NCI-H345 (cell line): ENCODE measurements at places on chromosomes 12 and 14.

DNA sequence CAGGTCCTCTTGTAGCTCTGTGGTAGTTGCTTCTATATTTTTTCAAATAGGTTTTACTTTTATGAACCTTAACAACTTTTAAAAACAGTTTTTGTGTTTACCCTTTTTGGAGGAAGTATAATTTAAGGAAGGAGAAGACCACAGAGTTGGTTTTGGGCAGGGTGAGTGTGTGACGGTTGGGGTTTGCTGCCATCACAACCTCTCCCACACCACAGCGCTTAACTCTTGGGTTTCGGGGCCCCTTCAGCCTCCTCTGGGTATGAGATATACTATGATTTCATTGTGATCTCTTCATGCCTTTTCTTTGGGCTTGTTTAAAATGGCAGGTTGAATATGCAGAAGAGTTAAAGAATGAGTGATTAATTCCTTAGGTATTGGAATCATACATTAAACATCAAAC lies 228.7 kb upstream of the CRY1 start:
- DNase-seq, result no peak

DNA sequence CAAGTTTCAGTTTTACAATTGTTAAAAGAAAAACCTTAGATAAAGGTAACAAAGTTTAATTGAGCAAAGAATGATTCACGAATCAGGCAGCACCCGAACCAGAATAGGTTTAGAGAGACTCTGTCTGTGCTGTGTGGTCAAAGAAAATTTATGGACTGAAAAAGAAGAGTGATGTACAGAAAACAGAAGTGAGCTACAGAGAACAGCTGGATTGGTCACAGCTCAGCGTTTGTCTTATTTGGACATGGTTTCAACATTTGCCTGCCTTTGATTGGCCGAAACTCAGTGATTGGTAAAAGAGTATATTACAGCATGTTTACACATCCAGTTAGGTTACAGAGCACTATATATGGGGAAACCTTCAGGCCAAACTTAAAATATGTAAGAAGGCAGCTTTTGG lies 703.2 kb upstream of the STXBP6 start:
- no peak for DNase-seq

- no peak for DNase-seq
Measured at GRCh38 chr12:30308010-30308717, 387.5 kb downstream of the IPO8 start.

GRCh38 chr12:62758216-62758615 lies 176.7 kb downstream of the PPM1H start:
- no peak for DNase-seq

DNA sequence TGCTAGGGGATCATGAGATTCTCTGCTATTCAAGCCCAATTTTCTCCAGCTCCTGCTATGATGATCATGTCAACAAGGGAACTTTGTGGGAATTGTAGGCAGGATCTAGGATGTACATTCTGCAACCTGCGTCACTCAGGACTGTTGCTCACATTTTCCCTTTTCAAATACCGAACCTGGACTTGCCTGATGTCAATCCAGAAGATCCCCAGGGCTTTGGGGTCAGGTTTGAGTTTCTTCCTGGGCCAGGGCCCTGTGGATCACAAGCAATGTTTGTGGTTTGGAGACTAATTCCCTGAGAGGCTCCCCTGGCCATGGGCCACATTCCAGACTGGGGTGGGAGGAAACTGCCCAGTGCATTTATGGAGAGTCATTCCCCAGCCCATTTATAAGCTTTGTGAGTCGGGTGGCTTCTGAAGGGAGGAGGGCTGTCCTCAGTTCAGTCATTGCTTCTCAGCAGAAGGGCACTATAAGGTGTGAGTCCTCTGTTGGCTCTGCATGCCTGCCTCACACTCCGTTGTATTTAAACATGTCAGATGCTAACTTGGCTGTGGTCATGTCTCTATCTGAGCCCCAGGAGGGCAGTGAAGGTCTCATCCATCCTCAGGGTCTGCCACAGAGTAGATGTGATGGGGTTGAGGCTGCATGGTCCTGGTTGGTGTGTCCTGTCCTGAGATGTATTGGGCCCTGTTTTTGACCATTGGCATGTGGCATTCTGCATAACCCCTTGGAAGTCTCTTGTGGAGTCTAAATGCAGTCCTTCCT lies 6.5 kb downstream of the KRT86 start:
- DNase-seq, result no peak

DNA sequence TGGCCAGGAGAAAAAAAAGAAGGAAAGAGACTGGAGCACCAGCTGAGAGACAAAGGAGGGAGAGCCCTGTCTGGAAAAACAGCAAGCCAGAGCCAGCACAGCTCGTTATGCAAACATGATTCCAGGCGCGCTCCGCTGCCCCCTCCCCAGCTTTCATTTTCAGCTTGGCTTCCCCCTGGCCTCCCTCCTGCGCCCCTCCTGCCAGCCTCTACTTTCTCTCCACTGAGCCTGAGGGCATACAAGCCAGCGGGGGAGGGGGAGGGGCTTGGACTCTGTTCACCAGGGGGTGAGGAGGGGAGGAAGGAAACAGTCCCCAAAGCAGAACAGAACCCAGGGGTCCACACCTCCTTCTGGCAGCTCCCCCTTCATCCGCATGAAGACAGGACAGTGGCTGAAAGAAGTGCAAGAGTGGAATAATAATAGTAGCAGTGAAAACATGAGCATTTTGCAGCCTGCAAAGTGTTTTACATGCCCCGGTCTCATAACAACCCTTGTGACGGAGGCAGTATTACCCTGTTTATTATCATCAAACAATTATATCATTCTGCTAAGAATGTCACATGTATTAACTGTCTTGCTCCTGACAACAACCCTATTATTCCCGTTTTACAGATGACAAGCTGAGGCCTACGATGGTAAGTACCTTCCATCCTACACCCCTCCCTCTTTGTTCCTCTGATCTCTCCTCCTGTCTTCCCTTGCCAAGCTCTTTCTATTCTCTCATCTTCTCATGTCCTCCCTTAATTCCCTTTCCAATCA lies 24.2 kb downstream of the SMUG1 start:
- peak; percentile 68 for DNase-seq

DNA sequence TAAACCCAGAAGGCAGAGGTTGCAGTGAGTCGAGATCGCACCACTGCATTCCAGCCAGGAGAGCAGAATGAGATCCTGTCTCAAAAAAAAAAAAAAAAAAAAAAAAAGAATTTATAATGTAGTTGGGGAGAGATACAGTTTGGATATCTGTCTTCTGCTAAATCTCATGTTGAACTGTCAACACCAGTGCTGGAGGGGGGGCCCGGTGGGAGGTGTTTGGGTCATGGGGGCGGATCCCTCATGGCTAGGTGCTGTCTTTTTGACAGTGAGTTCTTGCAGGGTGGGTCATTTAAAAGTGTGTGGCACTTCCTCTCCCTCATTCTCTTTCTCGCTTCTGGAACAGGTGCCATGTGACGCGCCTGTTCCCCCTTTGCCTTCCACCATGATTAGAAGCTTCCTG lies 32.8 kb downstream of the CLIP1 start:
- no peak for DNase-seq

DNA sequence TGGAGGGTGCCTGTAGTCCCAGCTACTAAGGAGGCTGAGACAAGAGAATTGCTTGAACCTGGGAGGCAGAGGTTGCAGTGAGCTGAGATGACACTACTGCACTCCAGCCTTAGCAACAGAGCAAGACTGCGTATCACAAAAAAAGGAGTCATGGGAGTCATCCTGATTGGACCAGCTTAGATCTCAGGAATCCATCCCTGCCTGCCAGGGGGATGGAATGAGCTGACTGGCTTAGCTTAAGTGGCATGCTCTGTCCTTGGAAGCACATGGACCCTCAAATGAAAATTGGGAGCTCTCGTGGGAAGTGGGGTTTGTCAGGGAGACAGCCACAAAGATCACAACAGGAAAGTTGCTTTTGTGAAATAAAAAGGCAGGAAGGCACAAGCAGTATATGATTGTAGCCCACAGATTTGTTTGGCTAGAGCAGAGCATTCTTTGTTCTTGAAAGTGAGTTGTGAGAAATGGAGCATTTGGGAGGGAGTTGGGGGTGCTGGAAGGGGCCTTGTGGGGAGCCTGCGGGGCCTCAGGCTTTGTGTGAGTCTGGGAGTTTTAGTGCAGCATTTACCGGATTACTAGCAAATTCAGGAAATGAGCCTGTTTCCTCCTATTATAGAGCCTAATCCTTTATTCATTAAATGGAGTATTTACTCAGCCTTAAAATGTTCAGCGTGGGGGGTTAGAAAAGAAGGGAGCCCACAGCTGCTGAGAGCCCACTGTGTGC lies 30.7 kb downstream of the DGLUCY start:
- DNase-seq, result no peak

- no peak for DNase-seq
Measured at GRCh38 chr14:69073915-69074314, 79.0 kb downstream of the DCAF5 start.

GRCh38 chr14:68000511-68000910 lies 180.9 kb downstream of the RAD51B start:
- no peak for DNase-seq

GRCh38 chr12:70353780-70354660 lies 12.1 kb upstream of the KCNMB4 start:
- DNase-seq, result no peak

GRCh38 chr14:92861856-92862745 lies 60.8 kb upstream of the CHGA start:
- no peak for DNase-seq

DNA sequence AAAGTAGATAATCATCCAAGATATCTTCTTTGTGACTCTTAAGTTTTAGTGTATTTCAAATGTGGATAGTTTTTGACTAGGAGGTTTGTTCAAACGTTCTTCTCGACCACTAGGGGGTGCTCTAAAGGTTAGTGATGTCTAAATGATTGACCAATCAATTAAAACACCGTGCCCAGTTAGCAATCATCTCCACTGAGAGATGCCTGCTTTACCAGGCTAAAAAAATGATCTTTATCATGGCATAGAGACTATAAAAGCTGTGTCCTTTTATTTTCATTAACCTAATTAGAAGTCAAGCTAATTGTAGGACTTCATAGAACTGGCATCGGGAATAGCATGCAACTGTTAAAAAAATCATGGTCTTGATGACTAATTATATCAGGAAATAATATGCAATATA lies 153.9 kb downstream of the PRKCH start:
- peak; percentile 55 for DNase-seq

- DNase-seq, result no peak
Measured at GRCh38 chr14:91265404-91265803, 20.9 kb upstream of the GPR68 start.

- DNase-seq, result peak; percentile 17
Measured at GRCh38 chr14:49550286-49551184, 35.6 kb downstream of the RPS29 start.

- DNase-seq, result no peak
Measured at GRCh38 chr12:120902846-120903411, 1.2 kb downstream of the SPPL3 start.

DNA sequence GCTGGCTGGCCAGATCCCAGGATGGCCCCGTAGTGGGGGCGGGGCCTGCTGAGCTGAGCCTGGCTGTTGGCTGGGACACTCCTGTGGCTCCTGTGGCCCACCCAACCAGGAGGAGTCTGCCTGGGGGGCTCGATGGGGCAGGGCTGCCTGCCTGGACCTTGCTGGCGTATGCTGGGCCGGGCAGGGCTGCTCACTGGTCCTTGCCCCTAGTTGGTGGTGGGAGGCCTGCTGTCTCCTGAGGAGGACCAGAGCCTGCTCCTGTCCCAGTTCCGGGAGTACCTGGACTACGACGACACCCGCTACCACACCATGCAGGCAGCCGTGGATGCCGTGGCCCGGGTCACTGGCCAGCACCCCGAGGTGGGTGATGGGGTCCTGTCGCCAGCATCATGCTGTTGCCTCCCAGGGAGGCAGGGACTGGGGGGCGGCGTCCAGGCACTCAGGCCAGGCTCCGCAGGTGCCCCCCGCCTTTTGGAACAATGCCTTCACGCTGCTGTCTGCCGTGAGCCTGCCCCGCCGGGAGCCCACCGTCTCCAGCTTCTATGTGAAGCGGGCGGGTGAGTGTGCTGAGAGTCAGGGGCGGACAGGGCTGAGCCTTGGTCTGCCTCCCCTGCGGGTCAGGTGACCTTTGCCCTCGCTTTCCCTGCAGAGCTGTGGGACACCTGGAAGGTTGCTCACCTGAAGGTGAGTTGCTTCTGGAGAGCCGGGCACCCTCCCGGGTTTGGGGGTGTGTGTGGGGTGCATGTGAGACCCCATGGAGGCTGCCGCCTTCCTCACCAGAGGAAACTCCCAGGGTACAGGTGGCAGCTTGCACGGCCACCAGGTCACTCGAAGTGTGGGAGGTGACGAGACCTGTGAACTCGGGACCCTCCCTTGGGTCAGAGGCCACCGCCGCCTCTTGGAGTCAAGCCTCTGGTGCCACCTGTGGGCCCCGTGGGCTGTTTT lies 3.4 kb downstream of the NOC4L start:
- DNase-seq, result no peak

GRCh38 chr12:99131751-99132199 lies 486.7 kb downstream of the APAF1 start:
- no peak for DNase-seq

GRCh38 chr14:98109326-98109725 lies 1162.7 kb downstream of the BCL11B start:
- no peak for DNase-seq

- DNase-seq, result no peak
Measured at GRCh38 chr12:75820848-75821578, 210.6 kb downstream of the PHLDA1 start.

- DNase-seq, result no peak
Measured at GRCh38 chr12:4164559-4165558, 108.7 kb upstream of the CCND2 start.

DNA sequence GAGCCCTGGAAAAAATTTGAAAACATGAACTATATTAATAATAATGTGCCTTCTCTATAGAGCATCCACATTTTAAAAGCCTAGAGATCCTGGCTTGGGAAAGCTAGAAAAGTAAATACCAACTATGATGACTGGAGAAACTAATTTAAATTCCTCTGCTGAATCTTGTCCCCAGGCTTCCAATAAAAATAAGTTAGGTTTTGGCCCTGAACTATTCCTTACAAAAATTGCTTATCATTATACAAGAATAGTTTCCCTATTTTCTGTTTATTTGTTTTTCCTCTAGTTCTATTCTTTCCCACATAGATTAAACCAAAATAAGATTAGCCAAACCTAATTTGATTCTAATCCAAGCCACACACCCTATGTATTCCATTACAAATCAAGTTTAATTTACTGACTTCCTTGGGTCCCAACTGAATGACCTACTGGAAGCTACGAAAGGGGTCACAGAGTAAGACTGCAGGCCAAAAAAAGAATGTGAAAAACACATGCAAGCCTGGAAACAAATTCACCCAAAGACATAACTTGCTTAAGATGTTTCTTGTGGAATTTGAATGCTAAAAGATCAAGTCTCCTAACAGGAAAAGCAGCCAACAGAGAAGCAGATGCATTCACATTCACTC lies 133.0 kb downstream of the PAWR start:
- no peak for DNase-seq

- DNase-seq, result no peak
Measured at GRCh38 chr14:33297565-33297964, 358.9 kb downstream of the NPAS3 start.
